Activated CD4-positive, alpha-beta T cell treated with anti-CD3 and anti-CD28 coated beads, Interleukin-2, Interleukin-6, amounts not matched to agents 100 ng/mL and 50 ng/mL, durations not matched to agents 16 hours and 8 hours (primary cell): ENCODE measurements at places on chromosomes 7 and 10.

- no peak for DNase-seq
These were observed 503.2 kb downstream of the NRG3 start for GRCh38 chr10:82378146-82378545.

DNA sequence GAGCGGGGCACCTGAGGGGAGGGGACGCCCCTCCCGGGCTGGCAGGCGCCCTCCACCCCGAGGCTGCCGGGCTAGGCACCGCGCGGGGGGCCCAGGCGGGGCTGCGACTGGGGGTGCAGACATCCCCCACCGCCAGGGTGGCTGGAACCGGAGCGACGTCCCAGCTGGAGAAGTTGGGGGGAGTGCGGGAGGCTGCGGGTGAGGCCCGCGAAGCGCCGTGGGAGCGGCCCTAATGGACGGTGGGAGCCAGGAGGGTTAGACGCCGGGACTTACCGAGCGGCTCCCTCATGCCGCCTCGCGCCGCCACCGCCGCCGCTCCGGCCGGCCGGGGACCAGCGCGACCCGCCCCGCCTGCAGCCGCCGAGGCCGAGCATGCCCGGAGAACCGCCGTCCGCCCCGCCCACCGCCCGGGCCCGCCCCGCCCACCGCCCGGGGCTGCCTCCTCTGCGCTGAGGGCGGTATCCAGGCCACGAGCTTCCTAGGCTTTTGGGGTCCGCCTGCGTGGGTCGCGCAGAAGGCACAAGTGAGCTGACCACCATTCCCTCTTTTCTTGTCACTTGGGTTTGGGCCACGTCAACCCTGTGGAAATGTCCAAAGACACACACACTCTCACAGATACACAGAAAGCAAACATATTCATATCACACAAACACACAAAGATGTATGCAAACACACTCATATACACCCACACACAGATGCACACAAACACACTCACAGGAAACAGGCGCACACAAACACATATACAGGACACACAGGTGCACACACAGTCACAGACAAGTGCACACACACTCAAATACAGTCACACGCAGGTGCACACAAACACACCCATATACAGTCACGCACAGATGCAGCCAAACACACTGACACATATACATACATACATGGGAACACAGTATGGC lies at the start of gene JCAD:
TSS of gene JCAD (minus strand) at position 378 of the 899 bp plus-strand sequence. CDS start 11,774 bp downstream, outside the sequence.
- DNase-seq, result peak; percentile 48

DNA sequence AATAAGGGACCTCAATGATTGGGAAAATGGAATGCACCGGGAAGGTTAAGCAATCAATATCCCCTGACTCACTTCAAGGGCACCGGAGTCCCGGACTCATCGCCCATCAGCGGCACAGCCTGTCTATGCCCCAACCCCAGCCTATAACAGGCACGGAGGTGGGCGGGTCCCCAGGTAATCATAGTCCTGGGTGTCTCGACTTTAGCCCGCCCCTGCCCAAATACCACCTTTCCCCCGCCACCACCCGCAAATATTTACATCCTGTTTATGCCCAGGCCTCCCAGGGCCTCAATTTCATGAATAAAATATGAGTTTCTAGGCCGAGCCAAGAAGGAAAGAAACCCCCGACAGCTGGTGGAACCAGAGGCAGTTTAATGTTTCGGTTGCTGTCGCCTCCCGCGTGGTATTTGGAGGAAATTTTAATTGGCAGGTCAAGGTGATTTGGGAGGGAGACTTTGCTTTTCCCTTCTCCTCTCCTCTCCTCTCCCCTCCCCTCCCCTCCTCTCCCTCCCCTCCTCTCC lies 15.6 kb upstream of the RFC2 start:
- DNase-seq, result peak; percentile 56

DNA sequence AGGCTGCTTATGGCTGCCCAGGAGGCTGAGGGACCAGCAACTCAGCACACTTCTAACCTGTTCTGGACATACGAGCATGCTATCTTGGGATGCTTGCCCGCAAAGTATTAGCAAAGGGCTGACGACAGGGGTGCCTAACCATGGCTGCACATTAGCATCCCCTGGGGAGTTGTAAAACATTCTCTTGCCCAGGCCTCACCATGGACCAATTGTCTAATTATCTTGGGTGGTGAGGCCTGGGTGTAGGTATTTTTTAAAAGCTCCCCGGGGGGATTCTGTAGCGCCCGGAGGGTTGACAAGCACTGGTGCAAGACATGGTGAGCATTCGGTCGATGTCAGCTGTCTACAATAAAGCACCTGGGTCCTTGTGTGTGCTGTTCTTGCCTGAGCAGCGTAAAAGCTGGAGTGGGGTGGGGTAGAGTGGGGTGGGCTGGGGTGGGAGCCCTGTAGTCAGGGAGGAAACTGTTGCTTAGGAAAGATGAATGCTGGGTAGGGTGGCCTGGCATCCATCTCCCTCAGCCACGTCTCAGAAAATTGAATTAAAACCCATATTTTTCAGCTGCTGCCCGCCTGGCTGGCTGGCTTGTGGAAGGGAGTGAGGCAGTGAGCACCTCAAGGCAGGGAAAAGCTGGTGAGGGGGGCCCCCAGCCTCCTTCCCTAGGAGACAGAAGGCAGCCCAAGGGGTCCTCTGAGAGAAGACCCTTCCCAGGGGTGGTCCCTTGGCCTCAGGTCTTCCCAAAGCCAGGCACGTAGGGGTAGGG lies 2.9 kb upstream of the ADCYAP1R1 start:
- no peak for DNase-seq

DNA sequence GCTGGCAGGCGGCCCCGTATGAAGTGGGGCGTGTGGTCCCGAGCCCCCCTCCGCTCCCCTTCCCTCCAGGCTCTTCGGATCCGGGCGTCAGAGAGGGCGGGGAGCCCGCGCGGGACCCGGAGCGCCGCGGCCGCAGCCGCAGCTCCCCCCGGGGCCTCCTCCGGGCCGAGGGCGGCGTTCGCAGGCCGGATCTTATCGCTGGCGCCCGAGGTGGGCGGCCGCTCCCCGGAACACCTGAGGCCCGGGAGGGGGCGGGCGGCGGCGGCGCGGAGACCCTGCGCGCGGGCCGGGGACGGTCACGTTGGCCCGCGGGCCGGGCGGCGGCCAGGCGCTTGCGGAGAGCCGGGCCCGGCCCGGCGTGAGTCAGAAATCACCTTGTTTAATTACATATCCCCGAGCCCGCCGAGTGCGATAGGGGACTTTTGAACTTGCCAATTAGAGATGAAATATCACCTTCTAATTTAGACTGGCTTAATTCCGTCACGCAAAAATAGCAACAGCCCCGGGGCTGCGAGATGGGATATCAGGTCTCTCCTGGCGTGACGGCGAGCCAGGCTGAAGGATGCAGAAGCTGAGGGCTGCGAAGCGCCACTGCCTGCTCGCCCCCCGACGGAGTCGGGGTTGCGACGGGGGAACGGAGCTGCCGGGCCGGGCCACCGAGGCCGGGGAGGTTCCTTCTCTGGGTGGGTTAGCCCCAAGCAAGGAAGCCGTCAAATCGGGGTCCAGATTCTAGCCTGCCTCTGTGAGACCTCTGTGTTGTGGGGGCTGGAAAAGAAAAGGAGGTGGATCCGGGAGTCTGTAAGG lies 43.4 kb downstream of the LDB3 start:
- DNase-seq, result peak; percentile 55

DNA sequence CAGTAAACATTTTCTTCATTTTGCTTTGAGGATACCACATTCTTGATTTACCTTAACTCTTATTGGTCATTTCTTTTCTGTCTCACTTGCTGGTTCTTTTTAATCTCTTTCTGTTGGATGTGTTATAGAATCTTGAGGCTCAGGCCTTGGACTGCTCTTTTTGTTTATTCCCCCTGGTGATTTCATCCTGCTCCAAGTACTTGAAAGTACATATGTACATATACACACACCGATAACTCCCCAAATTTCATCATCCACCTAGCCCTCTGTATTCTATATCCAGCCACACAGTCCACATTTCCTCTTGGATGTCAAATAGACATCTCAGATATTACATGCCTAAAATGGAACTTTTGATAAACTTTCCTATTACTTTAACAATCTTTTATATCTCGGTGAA lies 7.5 kb downstream of the ZNF518A start:
- DNase-seq, result no peak

DNA sequence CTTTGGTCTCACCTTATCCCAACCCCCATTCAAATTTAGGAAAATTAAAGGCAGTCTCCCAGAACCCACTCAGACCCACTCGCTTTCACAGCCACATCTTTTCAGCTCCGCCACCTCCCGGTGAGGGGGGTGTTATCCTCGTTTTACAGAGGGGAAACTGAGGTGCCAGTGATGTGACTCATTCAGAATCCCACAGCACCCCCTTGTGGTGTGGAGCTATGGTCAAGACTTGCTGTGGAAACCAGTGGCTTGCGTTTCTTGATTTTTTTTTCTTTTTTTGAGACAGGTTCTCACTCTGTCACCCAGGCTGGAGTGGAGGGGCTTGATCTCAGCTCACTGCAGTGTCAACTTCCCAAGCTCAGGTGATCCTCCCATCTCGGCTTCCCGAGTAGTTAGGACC lies 27.6 kb downstream of the SLC35G1 start:
- DNase-seq, result peak; percentile 39

- no peak for DNase-seq
These were observed 7.0 kb upstream of the KEL start for GRCh38 chr7:142969183-142969582.

GRCh38 chr7:8303904-8304528 lies 42.0 kb upstream of the ICA1 start:
- no peak for DNase-seq

DNA sequence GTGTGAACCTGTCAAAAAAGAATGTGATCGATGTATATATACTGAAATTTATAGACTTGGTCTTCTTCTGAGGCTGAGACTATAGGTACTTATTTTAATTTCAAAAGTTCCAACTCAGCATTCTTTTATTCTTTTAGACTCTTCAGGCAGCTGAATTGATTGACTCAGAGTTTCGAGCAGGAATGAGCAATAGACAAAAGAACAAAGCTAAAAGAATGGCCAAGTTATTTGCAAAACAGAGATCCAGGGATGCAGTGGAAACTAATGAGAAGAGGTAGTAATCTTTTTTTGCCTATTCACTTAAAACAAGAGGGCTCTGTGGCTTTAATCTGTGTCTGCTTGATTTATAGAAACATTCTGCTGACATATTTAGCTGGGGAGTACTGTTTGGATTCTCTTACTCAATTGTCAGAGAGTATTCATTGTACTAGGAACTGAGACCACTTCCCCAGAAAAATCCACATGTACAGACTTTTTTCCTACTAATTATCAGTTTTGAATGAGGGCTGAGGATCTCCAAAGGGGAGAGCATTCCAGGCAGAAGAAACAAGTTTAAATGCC lies 30.1 kb downstream of the BTAF1 start:
- DNase-seq, result no peak

GRCh38 chr7:115883629-115884028 lies 146.9 kb downstream of the TFEC start:
- no peak for DNase-seq

GRCh38 chr10:23326544-23327307 lies 17.9 kb downstream of the C10orf67 start:
- no peak for DNase-seq

DNA sequence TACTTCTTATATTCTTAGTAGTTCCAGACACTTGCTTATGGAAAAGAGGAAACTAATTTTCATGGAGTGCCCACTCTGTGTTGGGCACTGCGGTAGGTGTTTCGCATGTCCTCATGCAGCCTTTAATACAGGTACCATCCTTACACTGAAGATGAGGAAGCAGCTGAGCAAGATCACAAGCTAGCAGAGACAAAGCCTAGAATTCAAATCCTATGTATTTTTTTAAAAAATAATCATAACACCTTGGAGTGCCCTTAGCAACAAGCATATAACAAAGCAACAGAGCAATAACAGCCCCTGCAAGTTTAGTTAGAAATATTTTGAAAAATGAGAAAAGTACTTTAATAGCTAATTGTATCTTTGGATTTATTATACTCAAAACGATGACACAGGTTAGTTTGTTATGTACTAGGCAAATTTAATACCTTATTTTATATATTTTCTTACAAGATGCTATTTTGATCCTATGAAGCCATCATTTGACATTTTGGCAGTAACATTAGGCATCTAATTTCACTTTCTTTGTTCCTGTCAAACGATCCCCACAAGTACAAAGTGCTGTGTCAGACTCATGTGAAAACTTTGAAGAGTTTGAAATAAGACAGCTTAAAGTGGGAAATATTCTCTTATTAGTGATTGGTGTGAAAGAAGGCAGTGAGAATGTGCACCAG lies 245.8 kb downstream of the CDK14 start:
- no peak for DNase-seq

- peak; percentile 17 for DNase-seq
These were observed 26.0 kb upstream of the ZNF735 start for GRCh38 chr7:64180989-64181388.

DNA sequence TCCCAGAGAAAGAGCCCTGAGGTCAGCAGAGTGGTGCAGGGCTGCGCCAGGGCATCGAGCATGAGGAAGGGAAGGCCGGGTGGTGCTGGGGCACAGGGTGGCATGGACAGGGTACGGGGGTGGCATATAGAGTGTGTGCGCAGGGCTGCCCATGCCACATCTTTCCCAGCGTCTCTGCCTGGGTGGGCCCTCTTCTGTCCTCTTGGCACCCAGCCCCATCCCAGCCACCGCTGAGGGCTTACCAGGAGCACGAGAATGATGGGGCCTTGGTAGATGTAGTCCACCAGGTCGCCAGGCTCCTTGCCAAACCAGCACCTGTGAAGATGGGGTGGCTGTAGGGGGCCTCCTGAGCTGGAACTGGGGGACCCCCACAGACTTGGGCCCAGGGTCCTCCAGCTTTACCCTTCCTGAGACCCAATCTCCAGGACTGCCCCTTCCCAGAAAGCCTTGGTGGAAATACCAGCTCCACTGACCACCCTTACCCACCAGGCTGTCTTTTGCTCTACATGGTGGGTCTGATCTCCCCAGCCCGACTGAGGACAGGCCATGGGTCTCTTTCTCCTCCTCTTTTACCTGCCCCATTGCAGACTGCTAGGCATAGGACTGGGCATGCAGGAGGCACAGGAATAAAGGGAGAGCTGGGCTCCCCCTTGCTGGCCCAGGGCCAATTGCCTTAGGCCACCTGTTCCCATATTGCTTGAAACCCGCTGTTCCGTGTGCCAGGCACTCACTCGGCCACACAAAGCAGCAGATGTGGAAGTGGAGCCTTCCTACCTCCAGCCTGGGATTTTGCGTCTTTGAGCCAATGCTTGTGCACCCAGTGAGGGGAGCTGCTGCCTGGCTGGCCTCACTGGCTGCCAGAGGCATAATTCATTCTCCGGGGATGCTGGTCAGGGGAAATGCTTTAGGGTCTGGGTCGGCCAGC lies 21.7 kb downstream of the CRHR2 start:
- DNase-seq, result no peak

GRCh38 chr7:45501791-45502190 lies 72.4 kb upstream of the ADCY1 start:
- DNase-seq, result no peak
